ELF-1 (cell line): ENCODE measurements at places on chromosomes 3 and 15.
A peak's percentile ranks its signal among the peaks of the same experiment; 100 is the strongest.

DNA sequence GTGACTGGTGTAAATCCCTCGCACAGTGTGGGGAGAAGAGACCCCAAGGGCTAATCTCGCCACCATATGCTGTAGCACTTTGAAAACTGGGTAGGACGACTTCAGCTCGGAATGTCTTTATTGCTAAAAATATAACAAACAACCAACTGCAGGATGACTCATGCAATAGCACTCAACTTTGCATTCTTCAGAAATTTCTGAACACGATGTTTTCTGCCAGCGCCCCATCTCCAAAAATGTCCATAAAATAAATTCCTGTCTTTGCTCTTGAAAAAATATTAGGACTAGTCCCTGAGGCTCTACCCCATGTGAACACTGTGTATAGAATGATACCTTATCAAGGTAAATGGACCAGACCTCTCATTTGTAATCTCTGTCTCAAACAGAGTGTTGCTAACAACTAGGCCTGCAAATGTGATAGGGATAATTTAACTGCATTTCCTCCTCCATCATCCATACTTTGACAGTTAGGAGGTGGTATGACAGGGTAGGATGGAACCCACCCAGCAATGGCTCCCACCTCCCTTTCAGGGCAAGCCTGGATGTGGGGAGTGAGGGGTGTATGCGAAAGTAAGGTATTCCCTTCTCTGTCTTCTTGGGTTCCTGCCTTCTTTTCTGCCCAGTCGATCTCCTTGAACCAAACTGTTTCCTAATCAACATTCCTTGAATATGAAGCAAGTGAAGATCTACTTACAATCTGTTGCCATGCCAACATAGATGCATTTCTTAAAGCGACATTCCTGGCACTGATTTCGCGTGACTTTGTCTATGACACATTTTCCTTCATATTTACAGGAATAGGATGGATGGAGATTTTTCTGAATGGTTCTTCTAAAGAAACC is 201.1 kb downstream of the NR1D2 start:
- DNase-seq: no peak

GRCh38 chr3:12394569-12395271 is 89.6 kb upstream of the TSEN2 start:
- no peak for DNase-seq

- DNase-seq: no peak
Measured at GRCh38 chr3:128753715-128754114, 27.7 kb downstream of the RAB7A start.

DNA sequence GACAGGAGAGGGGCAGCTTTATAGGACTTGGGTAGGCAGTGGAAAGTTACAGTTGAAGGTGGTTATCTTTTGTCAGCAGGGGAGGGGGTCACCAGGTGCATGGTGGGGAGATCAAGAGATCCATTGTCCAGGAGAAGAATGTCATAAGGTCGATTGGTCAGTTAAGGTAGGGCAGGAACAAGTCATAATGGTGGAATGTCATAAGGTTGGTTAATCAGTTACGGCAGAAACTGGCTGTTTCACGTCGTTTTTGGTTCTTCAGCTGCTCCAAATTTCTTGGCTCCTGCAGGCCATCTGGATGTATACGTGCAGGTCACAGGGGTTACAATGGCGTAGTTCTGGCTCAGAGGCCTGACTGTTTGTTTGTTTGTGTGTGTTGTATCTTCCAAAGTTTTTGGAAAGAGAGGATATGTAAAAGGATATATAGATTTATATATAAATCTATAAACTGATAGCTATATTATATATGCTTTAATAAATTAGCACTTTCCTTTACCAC is 565.1 kb downstream of the ZNF385D start:
- no peak for DNase-seq

DNA sequence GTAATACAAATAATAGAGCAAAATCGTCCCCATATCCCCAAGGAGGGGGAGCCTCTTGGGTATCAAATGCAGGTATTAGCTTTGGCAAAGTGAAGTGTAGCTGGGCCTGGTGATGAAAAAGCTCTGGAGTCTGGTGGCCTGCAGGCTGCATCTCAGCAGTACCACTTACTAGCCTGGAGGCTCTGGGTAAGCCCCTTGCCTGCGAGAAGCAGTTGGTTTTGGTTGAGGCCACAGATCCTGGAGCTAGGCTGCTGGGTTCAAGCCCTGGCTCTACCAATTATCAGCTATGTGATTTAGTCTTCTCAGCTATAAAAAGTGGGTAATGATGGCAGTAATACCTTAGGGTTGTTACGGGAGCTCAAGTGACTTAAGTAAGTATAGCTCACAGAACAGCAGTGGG is 6.1 kb downstream of the KCNAB1 start:
- DNase-seq: no peak

GRCh38 chr3:120767106-120767505 is 24.6 kb downstream of the GTF2E1 start:
- no peak for DNase-seq

GRCh38 chr3:39205919-39206516 is 13.6 kb upstream of the XIRP1 start:
- no peak for DNase-seq

DNA sequence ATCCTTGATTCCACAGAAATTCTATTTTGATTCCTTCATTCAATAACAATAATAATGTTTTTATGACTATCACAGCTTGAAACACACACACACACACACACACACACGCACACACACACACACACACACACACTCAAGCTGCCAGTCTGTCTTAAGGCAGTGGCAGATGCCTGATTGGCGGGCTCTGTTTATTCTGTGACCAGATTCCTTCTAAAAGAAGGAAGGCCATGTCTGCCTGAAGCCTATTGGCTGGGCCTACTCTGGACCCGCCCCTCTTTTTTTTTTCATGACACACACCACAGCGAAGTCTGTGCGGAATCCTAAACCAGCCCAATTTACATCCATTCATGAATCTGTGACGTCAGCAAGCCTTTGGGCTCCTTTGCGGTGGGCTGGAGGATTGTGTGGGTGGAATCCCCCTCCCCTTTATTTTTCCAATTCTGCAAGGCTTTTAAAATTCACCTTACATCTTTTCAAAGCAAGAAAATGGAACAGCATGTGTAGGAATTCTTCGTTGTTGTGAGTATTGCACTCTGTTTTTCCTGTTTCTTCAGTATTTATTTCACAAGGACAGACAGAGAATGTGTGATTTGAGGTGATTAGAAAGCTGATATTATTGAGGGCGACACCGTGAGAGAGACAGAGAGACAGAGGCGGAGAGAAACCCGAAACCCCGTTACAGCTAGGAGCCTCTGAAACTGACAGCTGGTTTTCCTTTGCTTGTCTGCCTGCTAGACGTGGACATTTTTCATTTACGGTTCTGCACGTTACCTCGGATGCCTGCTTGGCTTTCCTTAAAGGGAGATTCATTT is at the start of gene MAP3K13:
MAP3K13 (plus strand) TSS at position 287 of the 812 bp plus-strand sequence. CDS start 65,446 bp downstream, outside the sequence.
- DNase-seq: peak; percentile 91

GRCh38 chr3:179853176-179853575 is 183.6 kb downstream of the PEX5L start:
- DNase-seq: no peak

DNA sequence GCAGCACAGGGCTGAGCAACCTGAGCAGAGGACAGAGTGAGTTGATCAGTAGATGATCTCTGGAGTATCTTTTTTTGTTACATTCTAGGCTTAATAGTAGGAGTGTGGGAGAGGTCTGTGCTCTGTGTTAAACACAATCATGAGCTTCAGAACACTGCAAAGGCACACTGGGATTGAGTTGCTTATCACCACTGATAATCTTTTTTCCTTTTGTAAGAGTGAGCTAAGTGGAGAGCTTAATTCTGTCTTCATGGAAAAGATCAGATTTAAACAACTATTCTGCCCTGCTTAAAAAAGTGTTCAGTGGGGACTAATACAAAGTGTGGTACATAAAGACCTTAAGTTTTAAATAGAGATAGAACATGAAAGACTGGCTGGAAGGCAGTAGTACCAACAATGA is 1.1 kb downstream of the OR4F6 start:
- DNase-seq: no peak

DNA sequence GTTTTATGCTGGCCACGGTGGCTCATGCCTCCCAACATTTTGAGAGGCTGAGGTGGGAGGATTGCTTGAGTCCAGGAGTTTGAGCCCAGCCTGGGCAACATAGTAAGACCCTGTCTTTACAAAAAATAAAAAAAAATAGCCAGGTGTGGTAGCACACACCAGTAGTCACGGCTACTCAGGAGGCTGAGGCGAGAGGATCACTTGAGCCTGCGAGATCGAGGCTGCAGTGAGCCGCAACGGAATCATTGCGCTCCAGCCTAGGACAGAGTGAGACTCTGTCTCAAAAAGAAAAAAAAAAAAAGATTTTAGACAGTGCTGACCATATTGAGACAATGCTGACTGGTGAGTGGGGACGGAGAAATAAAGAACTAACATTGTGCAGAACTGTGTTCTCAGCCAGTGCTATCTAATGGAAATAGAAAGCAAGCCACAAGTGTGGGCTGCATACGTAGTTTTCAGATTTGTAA is 67.2 kb downstream of the ST6GAL1 start:
- no peak for DNase-seq

- peak; percentile 35 for DNase-seq
Measured at GRCh38 chr15:44711743-44712345, 527 bp downstream of the B2M start.

DNA sequence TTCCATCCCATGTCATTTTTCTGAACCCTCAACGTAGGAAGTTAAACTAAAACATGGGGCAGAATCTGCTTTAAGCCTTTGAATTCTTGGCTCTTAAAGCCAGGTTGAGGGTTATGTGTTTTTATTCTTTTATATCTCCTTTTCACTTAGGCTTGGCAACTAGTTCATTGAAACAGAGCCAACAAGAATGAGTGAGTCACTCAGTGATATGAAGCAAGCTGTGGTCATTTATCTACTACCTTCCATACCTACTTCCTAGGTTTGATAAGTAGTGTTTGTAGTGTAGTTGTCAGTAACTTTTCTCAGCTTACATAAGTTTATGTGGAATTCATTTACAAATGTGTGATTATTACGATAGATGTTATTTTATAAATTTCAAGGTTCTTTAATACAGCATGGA is 67.4 kb downstream of the SNRPN start:
- DNase-seq: no peak

- no peak for DNase-seq
Measured at GRCh38 chr3:191087391-191087790, 111.7 kb upstream of the OSTN start.

DNA sequence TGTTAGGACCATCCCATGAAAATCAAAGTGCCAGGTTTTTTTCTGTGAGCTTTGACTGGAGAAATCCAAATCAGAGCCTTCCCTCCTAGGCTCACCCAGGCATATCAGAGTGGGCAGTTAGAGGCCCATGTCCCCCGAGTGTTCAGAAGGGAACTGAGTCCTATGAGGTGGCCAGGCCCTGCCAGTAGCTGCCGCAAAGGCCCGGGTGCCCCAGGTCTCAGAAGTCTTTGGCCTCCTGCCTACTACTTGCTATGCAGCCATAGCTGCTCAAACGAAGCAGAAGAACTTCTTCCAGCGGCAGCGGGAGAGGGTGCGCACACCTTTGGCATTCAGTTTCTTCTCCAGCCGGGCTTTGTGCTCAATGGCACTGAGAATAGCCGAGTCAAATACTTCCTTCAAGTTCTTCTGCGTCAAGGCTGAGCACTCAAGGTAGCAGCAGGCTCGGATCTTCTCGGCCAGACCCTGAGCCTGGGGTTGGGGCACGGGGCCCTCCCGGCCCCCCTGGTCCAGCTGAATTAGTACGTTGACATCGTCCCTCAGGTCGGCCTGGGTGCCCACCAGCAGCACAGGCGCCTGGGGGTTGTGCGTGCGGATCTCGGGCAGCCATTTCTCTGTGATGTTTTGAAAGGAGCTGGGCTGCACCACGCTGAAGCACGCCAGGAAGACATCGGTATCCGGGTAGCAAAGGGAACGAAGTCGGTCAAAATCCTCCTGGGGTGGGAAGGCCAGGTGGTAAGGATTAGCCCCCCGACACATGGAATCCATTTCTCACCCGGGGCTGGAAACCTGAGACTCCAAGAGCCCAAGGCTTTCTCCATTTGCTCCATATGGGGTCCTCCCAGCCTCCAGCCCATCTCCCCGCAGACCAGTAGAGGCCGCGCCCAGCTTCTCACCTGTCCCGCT is 992 bp downstream of the RHOV start:
- no peak for DNase-seq

DNA sequence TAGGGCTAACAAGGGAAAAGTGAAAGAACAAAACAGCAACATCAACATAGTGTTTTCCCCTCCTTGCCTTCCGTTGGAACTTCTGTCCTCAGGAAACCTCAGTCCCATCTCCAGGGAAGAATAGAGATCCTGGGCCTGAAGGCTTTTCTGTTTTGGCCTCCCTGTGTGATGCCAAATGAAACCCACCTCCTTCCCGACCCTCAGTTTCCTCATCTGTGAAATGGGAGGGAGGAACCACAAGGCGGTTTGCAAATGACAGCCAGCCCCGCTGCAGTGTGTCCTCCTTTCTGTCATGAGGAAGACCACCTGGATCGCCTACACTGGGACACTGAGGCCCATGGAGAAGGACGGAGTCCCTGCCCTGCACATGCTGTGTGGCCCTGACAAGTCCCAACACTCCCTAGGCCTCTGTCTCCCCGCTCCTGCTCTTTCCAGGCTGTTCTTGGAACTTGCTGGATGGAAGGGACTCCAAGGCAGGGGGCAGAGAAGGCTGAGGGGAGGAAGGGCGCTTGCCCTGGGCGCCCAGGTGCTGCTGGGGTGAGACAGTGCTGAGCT is 28.5 kb upstream of the FBLN2 start:
- DNase-seq: no peak

- peak; percentile 100 for DNase-seq
Measured at GRCh38 chr3:131381445-131382291, at the start of gene NUDT16. Gene NUDT16 (plus strand): TSS chr3:131381774. CDS start chr3:131381805, 31 bp downstream.

GRCh38 chr3:135766115-135766514 is 199.4 kb upstream of the PPP2R3A start:
- no peak for DNase-seq

GRCh38 chr3:85020828-85021227 is 62.0 kb downstream of the CADM2 start:
- DNase-seq: no peak

- DNase-seq: peak; percentile 25
Measured at GRCh38 chr15:82100111-82100929, 54.5 kb upstream of the MEX3B start.

- DNase-seq: no peak
Measured at GRCh38 chr3:144852999-144853398, 881.4 kb downstream of the DIPK2A start.

- peak; percentile 56 for DNase-seq
Measured at GRCh38 chr3:42683875-42684598, 1.3 kb upstream of the KLHL40 start.

DNA sequence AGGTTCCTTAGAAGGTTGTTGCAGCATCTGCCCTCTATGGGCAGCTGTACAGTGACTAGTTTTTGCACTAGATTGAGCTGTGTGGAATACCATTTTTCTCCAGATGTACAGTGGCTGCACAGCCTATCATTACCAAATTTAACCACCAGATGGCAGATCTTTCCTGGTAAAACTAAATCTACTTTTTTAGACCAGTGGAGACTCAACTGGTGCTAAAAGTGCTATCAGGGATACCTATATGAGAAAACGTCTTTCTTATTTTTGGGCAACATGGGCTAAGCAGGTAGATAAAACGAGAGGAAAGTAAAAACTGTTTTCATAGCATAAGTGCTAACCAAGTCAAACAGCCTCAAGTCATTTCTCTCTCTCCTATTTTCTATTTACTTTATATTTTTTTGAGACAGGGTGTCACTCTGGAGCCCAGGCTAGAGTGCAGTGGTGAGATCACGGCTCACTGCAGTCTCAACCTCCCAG is 21.2 kb downstream of the IGSF10 start:
- peak; percentile 42 for DNase-seq
